Stimulated activated CD8-positive, alpha-beta memory T cell treated with anti-CD3 and anti-CD28 coated beads, Interleukin-7, amount 100 ng/mL, for 4 hours (primary cell): ENCODE measurements at places on chromosomes 6 and 20.

- no peak for DNase-seq
Measured at GRCh38 chr6:32439139-32439538, 548 bp upstream of the HLA-DRA start.

DNA sequence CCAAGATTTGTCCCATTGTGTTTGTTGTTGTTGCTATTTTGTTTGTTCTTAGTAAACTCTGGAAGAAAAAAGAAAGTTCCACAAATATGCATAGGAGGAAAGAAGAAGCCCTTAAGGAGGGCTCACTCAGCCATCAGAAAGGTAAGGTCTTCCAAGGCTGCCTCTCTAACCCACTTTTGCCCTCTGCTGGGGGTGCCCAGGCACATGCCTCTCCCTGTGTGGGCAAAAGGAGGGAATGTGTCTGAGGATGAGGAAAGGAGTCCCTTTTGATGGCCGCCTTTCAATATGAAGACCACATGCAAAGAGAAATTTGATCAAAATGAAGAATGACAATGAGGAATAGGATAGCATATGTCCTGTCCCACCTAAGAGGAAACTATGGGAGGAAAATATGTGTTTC is 248.2 kb upstream of the POU3F2 start:
- no peak for DNase-seq

GRCh38 chr20:47389867-47390347 is 33.4 kb upstream of the ZMYND8 start:
- no peak for DNase-seq

DNA sequence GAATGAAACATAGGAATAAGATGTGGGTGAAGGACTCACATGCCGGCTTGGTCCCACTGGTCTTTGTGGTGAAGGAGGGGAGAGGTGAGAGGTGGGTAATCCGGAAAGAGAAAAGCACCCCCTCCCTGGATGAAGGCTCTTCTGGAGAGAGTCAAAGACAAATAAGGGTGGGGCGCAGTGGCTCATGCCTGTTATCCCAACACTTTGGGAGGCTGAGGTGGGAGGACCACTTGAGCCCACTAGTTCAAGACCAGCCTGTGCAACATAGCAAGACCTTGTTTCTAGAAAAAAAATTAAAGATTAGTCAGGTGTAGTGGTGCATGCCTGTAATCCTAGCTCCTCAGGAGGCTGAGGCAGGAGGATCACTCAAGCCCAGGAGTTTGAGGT is 3.1 kb downstream of the LTB start:
- no peak for DNase-seq

GRCh38 chr20:59152559-59153354 is 10.9 kb upstream of the ZNF831 start:
- no peak for DNase-seq

- peak; percentile 72 for DNase-seq
Measured at GRCh38 chr6:2931970-2932748, 29.1 kb upstream of the SERPINB9 start.

DNA sequence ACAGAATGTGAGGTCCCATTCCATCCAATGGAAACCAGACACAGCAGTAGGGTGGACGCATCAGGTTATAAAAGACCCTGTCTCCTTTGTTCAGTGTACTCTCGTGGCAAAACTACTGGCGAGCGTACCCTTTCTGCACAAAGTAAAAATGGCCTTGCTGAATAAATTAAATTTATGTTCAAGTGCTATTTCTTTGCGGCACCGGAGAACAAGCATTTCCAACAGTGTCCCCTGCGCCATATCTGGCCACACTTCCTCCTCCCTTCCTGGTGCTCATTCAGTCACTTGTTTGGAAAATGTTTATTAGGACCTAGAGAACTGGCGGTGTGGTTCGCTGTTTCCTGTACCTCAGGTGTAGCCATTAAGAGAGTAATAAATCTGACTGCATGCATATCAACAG is 46.9 kb upstream of the DACT2 start:
- no peak for DNase-seq

GRCh38 chr6:28263922-28264321 is 3.0 kb upstream of the ZSCAN26 start:
- DNase-seq, result no peak

- DNase-seq, result no peak
Measured at GRCh38 chr6:125182237-125183008, 28.9 kb downstream of the TPD52L1 start.

GRCh38 chr6:74642101-74642500 is 563.8 kb downstream of the COL12A1 start:
- no peak for DNase-seq

DNA sequence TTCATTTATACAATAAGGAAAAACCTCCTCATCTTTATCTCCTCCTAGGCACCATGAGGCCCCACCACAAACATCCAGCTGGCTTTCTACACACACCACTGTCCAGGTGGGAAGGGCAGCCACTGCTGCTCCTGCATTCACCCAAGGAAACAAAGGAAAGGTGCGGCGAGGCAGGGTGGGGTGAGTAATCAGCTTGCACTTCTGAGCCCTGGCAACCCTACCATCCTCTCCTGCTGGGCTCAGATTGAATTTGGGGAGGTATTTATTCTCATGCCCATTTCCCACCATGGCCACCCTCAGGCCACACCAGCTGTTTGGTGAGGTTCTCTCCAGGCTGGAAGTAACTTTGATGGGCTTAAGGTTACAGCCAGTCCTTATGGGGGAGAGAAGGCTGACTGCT is 31.2 kb upstream of the SPDEF start:
- no peak for DNase-seq
